ENCODE measurements at places on chromosomes 1 and 21. TPM values are rescaled to one million over a fixed set of nuclear protein-coding genes. Genes with fewer than 3 reads are reported as not detected.

Gene CD1C
- total RNA-seq: not detected

Gene EPHA2
- 58.9 TPM for total RNA-seq

Gene ABL2
- total RNA-seq: 35.0 TPM

Gene FAM3B
- total RNA-seq: 116 TPM

Measured in ureter (tissue), 1 donor.